ENCODE measurements at places on chromosomes 6 and 20. TPM values are rescaled to one million over a fixed set of nuclear protein-coding genes. Genes with fewer than 3 reads are reported as not detected.

Gene FAXC
- 4.0 TPM for total RNA-seq

Gene ULBP1
- 6.2 TPM for total RNA-seq

Gene TSPO2
- total RNA-seq = 0.57 TPM

Gene ZSCAN31
- 13.1 TPM for total RNA-seq

Gene HLA-DRB5
- total RNA-seq = 6.4 TPM

Gene OR5V1
- total RNA-seq = not detected

Gene ID4
- total RNA-seq = 42.3 TPM

Gene ME1
- total RNA-seq = 17.5 TPM

GRCh38 chr6:139927236-139927635, 552.8 kb upstream of the CITED2 start:
- H3K27ac ChIP-seq = no peak overlapping the region
- H3K27me3 ChIP-seq = no peaks in the 10 kb centered on the region
- peaks cover 8% of the 10 kb centered on the region for H3K4me1 ChIP-seq
- DNase-seq = no peak
- no peak overlapping the region for H3K4me3 ChIP-seq

DNA sequence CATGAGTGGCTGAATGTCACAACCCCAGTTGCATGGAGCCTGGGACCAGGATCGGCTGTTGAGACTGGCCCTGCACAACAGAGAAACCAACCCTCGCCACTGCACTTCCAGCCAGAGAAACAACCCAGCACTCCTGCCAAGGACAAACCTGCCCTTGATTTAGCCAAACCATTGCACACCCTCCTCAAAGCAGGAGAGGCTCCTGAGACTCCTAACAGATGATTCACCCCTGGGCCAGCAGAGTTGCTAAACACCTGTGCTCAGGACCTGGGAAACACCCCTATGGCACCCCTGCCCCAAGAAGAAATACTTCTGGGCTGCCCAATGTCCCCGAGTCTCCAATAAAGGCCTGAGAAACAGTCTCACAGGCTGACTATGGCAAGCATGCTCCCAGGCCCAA, 17.8 kb downstream of the WDR27 start:
- no peak for DNase-seq
- no peak overlapping the region for H3K27ac ChIP-seq
- H3K27me3 ChIP-seq = no peaks in the 10 kb centered on the region
- H3K4me1 ChIP-seq = no peaks in the 10 kb centered on the region
- H3K4me3 ChIP-seq = no peak overlapping the region
- peaks cover 10% of the 10 kb centered on the region for H3K36me3 ChIP-seq

DNA sequence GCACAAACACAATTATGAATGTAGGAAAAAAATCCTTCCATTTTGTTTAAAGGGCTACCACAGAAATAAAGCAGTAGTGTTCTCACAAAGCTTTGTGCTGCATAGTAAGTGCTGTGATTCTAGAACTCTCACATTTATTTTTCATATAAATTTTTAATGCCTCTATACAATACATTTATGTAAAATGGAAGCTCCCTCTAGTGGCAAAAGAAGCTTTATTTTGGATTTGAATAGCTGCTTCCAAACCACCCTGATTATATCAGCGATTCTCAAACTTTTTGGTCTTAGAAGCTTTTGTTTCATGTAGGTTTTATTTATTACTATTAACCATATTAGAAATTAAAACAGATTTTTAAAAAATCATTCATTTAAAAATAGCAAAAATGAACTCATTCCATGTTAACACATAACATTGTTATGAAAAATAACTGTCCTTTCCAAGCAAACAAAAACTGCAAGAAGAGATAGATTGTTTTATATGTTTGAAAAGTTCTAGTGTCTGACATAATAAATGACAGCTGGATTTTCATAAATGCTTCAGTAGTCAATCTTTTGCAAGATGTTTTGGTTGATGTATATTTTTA, 38.4 kb downstream of the HS3ST5 start:
- no peaks in the 10 kb centered on the region for H3K4me1 ChIP-seq
- H3K27ac ChIP-seq = no peak overlapping the region
- no peaks in the 10 kb centered on the region for H3K27me3 ChIP-seq
- no peak overlapping the region for H3K4me3 ChIP-seq

GRCh38 chr6:13689511-13690256, 22.0 kb downstream of the RANBP9 start:
- DNase-seq = no peak
- no peaks in the 10 kb centered on the region for H3K27me3 ChIP-seq
- H3K27ac ChIP-seq = no peak overlapping the region
- H3K4me1 ChIP-seq = no peaks in the 10 kb centered on the region
- no peak overlapping the region for H3K4me3 ChIP-seq

DNA sequence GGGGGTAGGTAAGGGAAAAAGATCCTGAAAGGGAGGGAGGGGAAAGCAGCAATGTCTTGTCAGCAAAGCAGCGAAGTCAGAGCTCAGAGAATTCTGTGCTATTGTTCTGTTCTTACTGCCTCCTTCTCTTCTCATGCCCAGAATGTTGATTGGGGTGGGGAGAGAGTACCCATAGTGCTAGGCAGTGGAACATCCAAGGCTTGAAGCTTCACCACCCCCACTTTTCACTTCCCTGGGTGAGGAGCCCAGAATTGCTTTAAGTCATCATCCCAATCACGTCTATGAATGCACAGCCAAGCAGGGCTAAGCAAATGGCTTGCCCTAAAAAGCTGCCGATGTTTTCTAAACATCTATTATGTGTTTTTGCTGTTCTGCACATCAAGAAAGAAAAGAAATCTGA, 16.5 kb downstream of the REPS1 start:
- no peak for DNase-seq
- peak overlapping the region; percentile 77 for H3K27ac ChIP-seq
- no peak overlapping the region for H3K4me3 ChIP-seq

GRCh38 chr6:68975816-68976215, 340.7 kb downstream of the ADGRB3 start:
- peaks cover 4% of the 10 kb centered on the region for H3K4me1 ChIP-seq
- H3K27ac ChIP-seq = no peak overlapping the region
- peak; percentile 60 for DNase-seq

GRCh38 chr20:47117371-47117770, 222.7 kb downstream of the EYA2 start:
- H3K27ac ChIP-seq = no peak overlapping the region
- H3K27me3 ChIP-seq = no peaks in the 10 kb centered on the region
- H3K4me1 ChIP-seq = peaks cover 15% of the 10 kb centered on the region
- no peaks in the 10 kb centered on the region for H3K36me3 ChIP-seq

- no peak overlapping the region for H3K27ac ChIP-seq
- no peak for DNase-seq
- H3K4me1 ChIP-seq = peaks cover 15% of the 10 kb centered on the region
- no peaks in the 10 kb centered on the region for H3K36me3 ChIP-seq
These were observed 32.2 kb downstream of the PMEPA1 start for GRCh38 chr20:57677584-57677982.

- no peak overlapping the region for H3K4me3 ChIP-seq
- no peaks in the 10 kb centered on the region for H3K36me3 ChIP-seq
- no peak for DNase-seq
These were observed 82.8 kb upstream of the HDAC2 start for GRCh38 chr6:114053791-114054190.

DNA sequence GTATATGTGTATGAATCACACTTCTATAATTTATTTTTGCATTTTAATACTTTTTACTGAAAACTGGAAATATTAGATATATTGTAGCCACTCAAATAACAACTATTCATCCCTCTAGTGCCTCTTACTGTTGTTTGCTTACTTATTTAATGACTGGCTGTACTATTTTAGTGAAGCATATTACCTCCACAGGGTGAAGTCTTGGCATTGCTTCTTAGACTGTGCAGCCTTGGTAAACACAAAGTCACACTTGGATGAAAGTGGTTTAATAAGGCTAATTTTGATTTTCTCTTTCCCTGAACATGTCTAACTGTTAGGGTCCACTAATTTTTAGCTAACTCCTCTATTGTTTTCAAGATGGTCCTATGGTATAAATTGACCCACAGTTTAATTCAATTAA, 1043.2 kb upstream of the ADGRB3 start:
- H3K36me3 ChIP-seq = no peaks in the 10 kb centered on the region
- no peak overlapping the region for H3K4me3 ChIP-seq
- H3K4me1 ChIP-seq = peaks cover 5% of the 10 kb centered on the region
- no peaks in the 10 kb centered on the region for H3K27me3 ChIP-seq

GRCh38 chr6:54846857-54847674, 495 bp downstream of the FAM83B start:
- H3K4me3 ChIP-seq = peak overlapping the region; percentile 29
- H3K4me1 ChIP-seq = no peaks in the 10 kb centered on the region
- H3K27me3 ChIP-seq = peaks cover 3% of the 10 kb centered on the region

GRCh38 chr6:115819506-115819905, 241.2 kb downstream of the FRK start:
- no peaks in the 10 kb centered on the region for H3K4me1 ChIP-seq
- H3K36me3 ChIP-seq = no peaks in the 10 kb centered on the region
- no peak overlapping the region for H3K27ac ChIP-seq
- H3K4me3 ChIP-seq = no peak overlapping the region

- no peak overlapping the region for H3K27ac ChIP-seq
- no peaks in the 10 kb centered on the region for H3K4me1 ChIP-seq
- peak; percentile 68 for DNase-seq
These were observed 47.0 kb downstream of the FBXL4 start for GRCh38 chr6:98900706-98901105.

GRCh38 chr6:155174576-155175211, 89.1 kb upstream of the CLDN20 start:
- H3K4me3 ChIP-seq = no peak overlapping the region
- H3K36me3 ChIP-seq = no peaks in the 10 kb centered on the region
- no peaks in the 10 kb centered on the region for H3K27me3 ChIP-seq
- H3K27ac ChIP-seq = no peak overlapping the region

- no peak for DNase-seq
- H3K36me3 ChIP-seq = no peaks in the 10 kb centered on the region
- H3K27ac ChIP-seq = no peak overlapping the region
These were observed 497.8 kb downstream of the PREX1 start for GRCh38 chr20:48329676-48330664.

DNA sequence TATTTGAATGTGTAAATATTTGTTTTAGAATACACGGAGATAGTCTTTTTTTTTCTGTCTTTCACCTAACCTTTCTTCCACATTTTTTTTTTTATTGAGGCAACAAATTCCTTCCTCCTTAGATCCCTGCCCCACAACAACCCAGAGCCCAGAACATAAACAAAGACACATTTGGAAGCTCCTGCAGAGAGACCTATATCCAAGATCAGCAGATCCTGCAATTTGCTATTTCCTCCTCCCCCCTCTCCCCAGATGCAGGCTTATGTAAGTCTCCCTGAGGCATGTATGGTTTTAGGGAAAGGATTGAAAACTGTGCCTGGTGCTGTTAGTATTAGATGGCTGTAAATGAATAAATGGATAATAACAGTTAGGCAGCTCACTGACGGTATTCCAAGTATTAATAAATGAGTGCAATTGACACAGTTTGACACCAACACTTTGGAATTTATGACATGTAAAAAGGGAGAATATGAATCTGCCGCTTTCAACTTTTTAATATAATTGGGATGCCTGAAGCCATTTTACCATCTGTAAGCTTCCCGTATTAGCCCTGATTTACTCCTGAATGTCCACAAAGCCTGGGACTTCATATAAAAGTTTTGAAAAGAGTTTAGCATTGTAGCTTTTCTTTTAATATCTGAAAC, 608.3 kb upstream of the CITED2 start:
- H3K4me3 ChIP-seq = no peak overlapping the region
- no peaks in the 10 kb centered on the region for H3K36me3 ChIP-seq
- DNase-seq = peak; percentile 51
- H3K4me1 ChIP-seq = peaks cover 16% of the 10 kb centered on the region

DNA sequence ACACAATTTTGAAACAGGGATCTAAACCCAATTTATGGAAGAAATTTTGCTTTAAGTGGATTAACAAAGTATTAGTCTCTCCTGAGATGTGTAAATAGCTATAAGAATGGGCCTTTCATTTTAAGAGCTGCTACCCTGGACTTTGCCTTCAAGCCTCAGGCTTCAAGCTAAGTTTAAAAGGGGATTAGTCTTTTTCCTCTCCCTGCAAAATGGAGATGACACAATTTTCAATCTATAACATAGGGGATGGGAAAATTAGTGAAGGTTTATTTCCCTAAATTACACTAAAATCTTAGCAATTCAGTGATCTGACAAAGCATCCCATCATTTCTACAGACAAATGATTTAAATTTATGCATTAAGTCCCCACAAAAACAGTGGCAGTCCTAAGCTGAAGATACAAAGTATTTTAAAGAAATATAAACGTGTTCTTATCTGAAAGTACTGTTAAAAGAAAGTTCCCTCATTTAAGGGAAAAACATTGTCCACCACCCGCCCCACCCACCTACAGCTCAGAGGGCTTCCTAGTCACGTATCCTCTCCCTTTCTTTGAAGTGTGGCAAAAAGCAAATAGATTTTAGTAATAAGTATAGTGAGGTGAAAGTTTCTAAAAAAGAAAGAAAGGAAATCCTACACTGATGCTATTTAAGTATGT, 14.5 kb downstream of the ARHGAP18 start:
- H3K27me3 ChIP-seq = no peaks in the 10 kb centered on the region
- H3K4me1 ChIP-seq = no peaks in the 10 kb centered on the region
- no peak for DNase-seq
- H3K36me3 ChIP-seq = no peaks in the 10 kb centered on the region
- H3K4me3 ChIP-seq = no peak overlapping the region

DNA sequence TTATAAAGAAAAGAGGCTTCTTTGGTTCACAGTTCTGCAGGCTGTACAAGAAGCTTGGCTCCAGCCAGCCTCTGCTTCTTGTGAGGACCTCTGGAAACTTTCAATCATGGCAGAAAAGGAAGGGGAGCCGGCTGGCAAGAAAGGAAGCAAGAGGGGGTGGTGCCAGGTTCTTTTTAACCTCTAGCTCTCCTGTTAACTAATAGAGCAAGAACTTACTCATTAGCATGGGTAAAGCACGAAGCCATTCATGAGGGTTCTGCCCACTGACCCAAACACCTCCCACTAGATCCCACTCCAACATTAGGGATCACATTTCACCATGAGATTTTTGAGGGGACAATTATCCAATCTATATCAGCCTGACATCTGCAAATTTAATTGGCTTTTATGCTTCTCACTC, 347.1 kb downstream of the GRIK2 start:
- no peak overlapping the region for H3K4me3 ChIP-seq
- no peak for DNase-seq
- H3K27ac ChIP-seq = no peak overlapping the region
- no peaks in the 10 kb centered on the region for H3K4me1 ChIP-seq
- H3K36me3 ChIP-seq = no peaks in the 10 kb centered on the region
- H3K27me3 ChIP-seq = no peaks in the 10 kb centered on the region

DNA sequence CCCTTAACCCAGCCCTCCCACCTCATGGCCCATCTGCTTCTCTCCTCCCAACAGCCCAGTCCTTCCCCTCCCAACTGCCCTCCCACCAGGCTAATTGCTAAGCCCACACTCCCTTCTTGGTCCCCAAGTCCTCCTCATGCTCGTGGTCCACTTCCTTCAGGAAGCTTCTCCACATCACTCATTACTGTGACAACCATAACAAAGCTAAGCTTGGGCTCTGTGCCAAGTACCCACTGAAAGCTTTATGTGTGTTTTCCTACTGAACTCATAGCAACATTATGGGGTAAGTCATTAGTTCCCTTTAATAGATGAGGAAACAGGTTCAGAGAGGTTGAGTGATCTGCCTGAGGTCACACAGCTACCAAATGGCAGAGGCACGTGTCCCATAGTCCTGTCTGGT, 16.2 kb downstream of the FRS3 start:
- peak; percentile 70 for DNase-seq
- H3K36me3 ChIP-seq = no peaks in the 10 kb centered on the region
- H3K27ac ChIP-seq = no peak overlapping the region

- H3K4me3 ChIP-seq = peak overlapping the region; percentile 13
- peaks cover 14% of the 10 kb centered on the region for H3K4me1 ChIP-seq
- H3K27ac ChIP-seq = peak overlapping the region; percentile 88
- DNase-seq = peak; percentile 64
These were observed 128.5 kb downstream of the HFE start for GRCh38 chr6:26215585-26216358.

Measured in lung (tissue), 17 donors.